ENCODE measurements at places on chromosomes 16 and 17.

- DNase-seq: no peak
Observed at GRCh38 chr17:32976605-32977004, 15.0 kb upstream of the SPACA3 start.

GRCh38 chr16:68772030-68772681 lies 35.1 kb downstream of the CDH1 start:
- no peak for DNase-seq

DNA sequence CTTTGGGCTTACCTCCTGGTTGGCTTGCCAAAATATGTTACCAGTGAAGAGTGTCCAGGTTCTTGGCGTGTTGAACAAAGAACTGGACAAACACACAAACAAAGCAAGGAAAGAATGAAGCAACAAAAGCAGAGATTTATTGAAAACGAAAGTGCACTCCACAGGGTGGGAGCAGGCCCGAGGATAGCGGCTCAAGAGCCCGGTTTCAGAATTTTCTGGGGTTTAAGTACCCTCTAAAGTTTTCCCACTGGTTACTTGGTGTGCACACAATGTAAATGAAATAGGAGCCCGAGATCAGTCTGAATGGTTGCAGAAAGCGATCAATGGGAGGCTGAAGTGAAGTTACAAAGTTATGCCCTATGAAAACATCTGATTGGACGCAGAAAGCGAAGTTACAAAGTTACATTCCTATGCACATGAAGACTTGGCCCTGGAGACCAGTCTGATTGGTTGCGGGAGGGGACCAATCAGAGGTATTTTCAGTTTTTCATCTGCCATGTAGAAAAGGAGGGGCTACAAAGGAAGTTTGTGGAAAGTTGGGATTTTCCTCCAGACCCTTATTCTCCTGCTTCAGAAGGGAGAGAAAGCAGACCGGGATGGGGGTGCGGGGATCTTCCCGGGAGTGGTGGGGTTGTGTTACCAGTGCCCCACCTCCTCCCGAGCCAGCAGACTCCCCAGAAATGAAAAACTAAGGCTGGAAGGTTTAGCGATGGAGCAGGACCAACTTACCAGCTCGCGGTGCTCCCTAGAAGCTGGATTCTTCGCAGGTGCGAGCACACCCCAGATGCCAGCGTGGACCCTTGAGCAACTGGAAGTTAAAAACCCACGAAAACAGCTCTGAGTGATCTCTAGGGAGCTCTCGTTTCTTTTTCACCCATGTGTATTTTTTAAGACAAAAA lies at the start of gene SLFN12:
Gene SLFN12 (minus strand): TSS at position 325 of the 899 bp plus-strand sequence. CDS start 9,472 bp downstream, outside the sequence.
- DNase-seq: peak; percentile 34

DNA sequence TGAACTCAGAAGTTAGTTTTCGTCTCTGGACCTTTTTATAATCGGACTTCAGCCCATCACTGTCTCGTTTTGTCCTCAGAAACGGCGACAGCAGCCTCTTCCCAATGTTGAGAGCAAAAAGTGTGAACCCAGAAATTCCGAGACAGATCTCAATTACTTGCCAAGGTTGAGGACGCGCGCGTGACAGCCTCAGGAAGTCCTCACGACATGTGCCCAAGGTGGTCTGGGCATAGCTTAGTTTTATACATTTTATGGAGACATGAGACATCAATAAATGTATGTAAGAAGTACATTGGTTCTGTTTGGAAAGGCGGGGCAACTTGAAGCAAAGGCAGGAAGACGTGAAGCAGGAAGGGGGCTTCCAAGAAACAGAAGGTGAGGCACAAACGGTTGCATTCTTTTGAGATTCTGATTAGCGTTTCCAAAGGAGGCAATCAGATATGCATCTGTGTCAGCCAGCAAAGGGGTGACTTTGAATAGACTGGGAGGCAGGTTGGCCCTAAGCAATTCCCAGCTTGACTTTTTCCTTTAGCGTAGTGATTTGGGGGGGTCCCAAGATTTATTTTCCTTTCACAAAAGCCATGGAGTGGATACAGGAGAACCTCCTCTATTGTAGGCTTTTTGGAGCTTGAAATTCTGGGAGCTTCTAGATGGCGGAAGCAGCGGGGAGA lies 583 bp upstream of the ZNF747 start:
- DNase-seq: no peak

GRCh38 chr17:2090210-2090641 lies 35.3 kb downstream of the HIC1 start:
- no peak for DNase-seq

DNA sequence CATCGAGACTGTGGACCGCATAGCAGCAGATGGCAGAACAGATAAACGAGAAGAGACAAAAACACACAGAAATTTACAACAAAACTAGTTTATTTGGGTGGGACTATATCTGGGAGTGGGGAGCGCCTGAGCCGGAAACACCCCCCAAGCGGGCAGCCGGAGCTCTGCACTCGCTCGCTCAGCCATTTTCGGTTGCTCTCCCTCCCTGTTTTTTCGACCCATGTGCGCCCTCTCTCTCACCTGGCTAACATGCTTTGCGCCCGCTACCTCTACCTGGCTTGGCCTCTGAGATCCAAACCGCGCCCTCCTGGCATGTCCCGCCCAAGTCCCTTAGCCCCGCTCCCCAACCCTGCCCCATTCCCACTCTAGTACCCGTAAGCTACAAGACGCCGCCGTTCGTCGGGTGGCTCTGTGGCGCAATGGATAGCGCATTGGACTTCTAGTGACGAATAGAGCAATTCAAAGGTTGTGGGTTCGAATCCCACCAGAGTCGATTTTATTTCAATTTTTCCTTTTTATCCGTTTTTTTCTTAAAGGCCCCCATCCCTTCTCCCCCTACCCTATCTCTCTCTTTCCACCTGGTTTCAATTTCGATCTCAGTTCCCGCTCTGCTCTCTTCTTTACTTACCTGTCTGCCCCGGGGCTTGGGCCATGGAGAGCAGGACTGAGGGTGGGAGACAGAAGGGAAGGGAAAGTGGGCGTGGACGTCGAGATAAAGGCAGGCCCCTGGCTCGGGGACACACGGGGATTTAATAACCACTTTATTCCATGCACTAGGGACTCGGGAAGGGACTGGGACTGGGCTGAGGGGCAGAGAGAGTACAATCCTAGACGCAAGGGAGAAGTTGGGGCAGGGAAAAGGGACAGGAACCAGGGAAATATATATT lies 2.4 kb upstream of the ALOXE3 start:
- peak; percentile 65 for DNase-seq

DNA sequence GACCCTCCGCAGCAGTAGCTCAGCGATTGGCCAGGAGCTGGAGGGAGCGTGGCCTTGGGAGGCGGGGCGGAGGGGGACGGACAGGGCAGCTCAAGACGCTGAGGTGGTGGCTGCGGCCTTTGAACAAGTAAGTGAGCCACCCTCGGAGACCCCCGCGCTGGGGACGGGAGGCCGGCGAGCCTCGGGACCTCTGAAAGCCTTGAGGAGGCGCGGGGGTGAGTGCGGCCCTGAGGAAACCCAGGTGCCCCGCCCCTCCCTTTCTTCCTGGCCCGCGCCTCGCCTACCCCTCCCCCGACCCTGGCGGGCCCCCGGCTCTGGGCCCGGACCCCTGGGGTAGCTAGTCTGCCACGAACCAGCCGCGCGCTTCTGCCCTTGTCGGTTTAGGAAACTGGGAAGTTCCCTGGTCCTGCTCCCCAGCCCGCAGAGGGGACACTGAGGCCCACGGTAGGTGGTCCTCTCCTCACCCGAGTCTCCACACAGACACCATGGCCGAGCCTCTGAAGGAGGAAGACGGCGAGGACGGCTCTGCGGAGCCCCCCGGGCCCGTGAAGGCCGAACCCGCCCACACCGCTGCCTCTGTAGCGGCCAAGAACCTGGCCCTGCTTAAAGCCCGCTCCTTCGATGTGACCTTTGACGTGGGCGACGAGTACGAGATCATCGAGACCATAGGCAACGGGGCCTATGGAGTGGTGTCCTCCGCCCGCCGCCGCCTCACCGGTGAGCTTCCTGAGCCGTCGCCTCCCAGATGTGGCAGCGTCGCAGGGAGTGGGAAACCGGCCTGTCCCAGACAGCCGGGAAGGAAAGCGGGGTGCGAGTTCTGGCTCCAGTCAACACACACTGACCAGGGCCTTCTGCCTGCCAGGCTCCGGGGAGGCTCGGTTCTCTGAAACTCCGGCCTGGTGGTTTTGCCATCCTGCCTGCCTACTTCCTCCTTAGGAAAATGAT lies at the start of gene MAPK7:
Gene MAPK7 (plus strand): TSS at position 83 of the 945 bp plus-strand sequence. CDS start 403 bp downstream, at position 486.
- DNase-seq: no peak

DNA sequence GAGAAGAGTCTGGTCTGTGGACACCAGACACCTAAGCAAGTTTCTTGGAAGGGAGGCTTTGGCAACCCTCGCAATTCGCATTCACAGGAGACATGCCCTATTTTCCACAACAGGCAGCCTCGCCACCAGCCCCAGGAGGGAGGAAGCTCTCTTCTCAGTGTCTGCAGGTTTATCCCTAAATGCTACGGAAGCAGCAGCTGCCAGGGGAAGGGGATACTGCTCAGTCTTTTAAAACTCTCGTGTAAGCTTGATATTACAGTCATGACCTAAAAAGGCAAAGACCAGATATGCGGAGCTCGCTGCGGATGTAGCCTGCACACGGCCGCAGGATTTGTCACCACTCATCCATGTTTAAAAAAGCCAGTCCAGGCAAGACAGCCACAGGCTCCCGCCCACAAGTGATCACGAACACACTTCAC lies 159.2 kb upstream of the RPH3AL start:
- DNase-seq: no peak

GRCh38 chr17:83106913-83107655 lies 27.7 kb downstream of the METRNL start:
- DNase-seq: no peak

DNA sequence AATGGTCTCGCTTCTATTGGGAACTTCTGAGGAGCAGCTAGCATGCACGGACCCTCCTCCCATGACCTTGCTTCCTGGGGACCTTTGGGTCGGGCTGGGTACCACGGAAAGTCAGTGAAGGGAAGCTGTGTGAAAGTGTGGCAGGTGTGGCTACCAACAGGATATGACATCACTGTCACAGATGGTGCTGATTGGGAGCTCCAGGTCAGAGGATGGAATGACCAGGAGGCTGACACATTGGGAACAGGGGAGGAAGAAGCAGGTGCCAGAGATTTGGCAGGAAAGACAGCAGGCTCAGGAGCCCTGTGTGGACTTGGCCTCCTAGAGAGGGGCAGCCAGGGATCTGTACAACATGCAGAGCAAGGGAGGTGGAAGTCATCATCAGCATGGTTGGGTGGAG lies 34.0 kb downstream of the CPNE2 start:
- DNase-seq: no peak

GRCh38 chr17:69828087-69828486 lies 246.9 kb upstream of the KCNJ16 start:
- no peak for DNase-seq

DNA sequence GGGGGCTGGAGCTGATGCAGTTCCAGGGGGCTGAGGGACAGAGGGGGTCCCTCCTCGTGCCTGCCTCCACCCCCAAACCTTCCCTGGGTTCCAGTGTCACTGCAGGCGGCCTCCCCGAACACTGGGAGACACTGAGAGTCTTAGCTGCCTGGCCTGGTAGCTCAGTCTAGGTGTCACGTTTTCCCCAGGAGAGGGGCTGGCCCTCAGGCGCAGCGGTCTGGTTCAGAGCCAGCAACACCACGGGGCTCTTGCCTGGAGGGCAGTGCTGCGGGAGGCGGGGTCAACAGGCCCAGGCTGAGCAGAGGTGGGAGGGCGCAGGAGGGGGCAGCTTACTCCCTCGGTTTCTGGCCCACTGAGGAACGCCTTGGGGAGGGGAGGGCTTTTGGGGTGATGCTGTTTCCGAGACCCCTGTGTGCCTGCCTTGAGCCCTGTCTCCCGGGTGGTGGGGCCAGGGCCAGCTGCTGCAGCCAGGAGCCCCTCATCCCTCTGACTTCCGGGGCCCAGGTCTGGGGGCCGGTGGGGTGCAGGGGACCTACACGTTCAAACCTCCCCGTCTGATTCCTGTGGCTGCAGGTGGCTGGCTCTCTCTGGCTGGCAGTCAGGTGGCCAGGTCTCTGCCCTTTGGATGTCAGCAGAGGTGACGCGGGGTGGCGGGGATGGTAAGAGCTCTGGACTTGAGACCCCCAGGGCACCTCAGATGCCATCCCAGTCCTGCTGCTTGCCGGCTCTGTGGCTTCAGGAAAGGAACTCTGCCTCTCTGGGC lies 89.3 kb upstream of the GSE1 start:
- no peak for DNase-seq

- no peak for DNase-seq
Observed at GRCh38 chr16:17412221-17412620, 58.5 kb downstream of the XYLT1 start.

DNA sequence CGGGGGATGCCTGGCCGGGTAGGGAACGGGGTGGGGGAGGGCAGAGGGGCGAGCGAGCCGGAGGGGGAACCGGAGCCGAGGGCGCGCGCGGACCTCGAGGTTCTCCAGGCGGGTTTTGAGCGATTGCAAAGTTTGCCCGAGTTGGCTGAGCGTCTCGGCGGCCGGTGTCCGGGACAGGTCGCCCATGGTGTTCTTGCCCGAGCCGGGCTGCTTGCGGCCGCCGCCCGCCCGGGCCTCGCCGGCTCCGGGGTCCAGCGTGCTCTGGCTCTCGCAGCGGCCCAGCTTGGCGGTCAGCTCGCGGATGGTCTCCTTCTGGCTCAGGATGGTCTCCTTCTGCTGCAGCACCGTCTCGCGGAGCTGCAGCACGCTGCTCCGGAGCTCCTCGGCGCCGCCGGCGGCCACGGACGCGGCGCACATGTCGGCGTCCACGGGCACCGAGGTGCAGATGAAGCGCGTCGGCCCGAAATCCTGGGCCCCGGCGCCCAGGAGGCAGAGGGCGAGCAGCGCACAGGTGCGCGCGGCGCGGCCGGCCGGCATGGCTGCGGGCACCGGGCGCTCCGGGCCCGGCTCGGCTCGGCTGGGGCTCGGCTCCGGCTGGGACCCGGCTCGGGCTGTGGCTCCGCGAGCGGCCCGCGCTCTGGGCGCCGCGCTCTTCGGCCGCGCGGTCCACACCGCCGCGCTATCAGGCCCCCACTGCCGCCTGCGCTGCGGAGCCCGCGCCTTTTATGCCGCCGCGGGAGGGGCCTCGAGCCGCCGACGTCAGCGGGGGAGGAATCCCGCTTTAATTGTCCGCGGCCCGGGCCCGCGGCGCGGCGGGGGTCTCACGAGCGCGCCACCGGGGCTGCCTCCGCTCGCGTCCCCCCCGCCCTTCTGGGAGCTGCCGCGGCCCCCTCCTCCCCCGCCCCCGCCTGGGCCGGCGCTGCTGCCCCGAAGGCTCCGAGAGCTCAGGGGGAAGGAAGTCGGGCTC lies at the start of gene NPTX1:
Gene NPTX1 (minus strand): TSS at position 698 of the 967 bp plus-strand sequence. CDS start 161 bp downstream, at position 537.
- no peak for DNase-seq

DNA sequence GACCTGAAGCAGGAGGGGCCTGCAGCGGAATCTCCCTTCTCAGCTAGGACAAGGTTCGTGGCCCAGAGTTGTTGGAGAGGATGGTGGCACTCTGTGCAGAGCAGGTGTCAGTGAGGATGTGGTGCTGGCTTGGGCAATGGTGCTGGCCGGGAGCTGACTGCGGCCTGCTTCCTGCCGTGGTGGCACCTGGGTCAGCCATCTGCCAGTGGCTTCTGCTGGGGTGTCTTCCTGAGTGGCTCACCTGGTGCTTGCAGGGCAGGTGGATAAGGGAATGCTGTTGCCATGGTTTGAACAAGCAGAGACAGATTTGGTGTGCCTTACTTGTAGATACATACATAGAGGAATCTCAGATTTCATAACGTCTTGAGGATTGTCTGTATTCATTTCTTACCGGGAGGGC lies 69.6 kb downstream of the SEC14L1 start:
- no peak for DNase-seq
